T-helper 22 cell (primary cell): ENCODE measurements at places on chromosomes 6 and 20.
A peak's percentile ranks its signal among the peaks of the same experiment; 100 is the strongest.

- no peak for DNase-seq
These were observed 644.3 kb downstream of the HDGFL1 start for GRCh38 chr6:23213651-23214050.

DNA sequence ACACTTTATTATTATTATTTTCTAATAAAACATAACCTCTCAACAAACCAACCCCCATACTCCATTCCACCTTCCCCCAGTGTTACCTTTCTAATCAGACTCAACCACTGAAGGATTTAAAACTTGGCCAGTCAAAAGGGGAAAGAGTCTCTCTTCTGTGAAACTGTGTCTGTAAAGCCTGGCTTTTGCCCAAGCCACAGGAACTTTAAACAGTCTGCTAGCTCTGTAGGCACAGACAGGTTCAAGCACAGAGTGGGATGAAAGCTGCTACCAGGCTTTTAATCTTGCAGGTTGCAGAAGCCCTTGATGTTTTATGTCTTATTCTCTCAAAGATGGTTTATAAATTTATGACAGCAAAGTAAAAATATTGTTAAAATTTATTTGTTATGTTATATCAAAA lies 585.7 kb downstream of the TENT5A start:
- DNase-seq: no peak

GRCh38 chr20:33337119-33337518 lies 54.1 kb downstream of the BPIFB1 start:
- no peak for DNase-seq

DNA sequence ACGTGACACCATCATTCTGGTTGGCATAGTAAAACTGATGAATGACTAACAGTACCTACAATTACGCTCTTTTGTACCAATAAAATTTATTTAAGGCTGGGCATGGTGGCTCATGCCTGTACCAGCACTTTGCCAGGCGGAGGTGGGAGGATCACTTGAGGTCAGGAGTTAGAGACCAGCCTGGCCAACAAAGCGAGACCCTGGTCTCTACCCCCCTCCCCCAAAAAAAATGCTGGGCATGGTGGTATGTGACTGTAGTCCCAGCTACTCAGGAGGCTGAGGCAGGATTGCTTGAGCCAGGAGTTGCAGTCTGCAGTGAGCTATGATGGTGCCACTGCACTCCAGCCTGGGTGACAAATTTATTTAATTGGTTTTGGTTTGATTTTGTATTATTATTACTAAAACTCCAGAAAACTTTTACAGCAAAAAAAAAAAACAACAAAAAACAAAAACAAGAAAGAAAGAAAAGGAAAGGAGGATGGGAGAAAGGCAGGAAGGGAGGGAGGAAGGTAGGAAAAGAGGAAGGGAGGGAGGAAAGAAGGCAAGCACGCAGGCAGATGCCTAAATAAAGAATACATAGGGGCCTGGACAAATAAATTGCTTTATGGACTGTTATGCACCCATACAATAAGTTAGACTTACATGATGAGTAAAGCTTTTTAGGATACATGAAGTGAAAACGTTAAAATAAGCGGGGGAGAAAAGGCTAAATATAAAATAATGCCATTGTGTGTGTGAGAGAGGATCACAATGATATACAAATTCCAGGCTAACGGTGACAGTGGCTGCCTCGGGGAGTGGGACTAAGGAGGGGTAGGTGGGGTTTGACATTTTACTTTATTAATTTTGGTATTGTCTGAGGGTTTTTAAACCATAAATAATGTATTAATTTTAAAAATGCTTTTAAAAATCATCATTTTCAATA lies 682 bp upstream of the ZSCAN9 start:
- no peak for DNase-seq

- peak; percentile 51 for DNase-seq
These were observed 37.1 kb downstream of the PPP1R16B start for GRCh38 chr20:38842558-38842981.

DNA sequence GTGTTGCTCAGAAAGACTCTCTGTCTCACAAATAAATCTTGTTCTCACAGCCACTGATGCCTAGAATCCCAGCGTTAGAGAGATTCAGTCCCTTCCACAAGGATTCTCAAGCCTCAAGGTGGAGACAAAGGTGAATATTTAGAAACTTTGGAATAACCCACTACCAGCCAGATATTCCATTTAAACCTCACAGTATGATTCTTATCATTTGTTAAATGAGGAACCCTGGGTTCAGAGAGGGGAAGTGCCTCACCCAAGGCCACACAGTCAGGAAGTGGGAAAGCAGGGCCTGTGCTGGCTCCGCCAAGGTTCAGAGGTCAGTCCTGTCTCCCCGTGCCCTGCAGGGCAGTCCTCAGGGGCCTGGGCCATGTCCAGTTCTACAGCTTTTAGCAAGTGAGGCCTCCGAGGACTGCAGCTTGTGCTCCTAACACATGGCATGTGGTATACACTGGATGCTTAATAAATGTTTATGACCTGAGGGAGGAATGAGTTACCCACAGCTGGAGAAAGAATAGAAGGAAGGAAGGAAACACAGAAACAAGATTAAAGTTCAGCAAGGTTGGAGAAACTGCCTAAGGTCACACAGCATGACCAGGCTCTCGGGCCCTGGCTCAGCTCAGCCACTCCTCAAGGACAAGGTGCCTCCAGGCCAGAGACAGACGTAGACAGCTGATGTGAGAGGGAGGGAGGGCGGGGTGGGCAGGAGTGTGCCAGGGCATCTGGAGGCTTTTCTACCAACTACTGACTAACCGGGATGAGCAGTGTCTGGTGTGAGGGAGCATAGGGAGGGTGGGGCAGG lies 3.9 kb upstream of the TGM2 start:
- no peak for DNase-seq

GRCh38 chr20:34165018-34165619 lies 53.1 kb upstream of the EIF2S2 start:
- DNase-seq: no peak

DNA sequence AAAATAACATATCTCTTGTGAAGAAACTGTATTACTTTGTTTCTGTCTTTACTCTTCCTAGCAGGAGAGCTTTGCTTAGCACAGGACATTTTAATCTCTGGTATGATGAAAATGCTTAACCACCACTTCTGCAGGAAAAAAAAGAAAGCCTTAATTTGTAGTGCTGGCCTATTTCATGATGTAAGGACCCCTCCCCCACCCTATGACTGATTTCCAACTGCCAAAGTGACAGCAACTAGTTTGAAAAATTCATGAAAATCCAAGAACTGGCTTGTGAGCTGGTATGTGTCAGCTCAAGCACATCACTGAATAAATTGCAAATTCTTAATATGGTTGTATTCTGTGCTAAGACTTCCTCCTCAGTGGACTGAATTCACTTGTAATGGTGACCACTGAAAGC lies 125.3 kb downstream of the REV3L start:
- DNase-seq: no peak

DNA sequence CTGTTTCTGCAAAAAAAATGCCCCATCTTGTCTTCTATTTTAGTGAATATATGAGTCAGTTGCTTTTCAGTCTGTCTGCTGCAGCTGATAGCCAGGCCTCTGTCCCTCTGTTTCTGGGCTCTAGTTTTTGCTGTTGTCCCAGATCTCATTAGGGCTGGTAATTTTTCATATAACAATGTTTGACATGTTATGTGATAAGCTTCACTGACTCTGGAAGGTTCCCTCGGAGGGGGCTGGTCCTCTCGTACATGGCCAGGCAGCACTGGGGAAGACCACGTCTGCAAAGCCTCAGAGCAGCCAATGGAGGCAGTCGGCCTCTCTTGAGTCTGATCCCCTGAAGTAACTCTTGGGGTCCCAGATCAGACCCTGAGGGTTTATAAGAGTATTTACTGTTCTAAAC lies 223.8 kb downstream of the THBS2 start:
- no peak for DNase-seq

DNA sequence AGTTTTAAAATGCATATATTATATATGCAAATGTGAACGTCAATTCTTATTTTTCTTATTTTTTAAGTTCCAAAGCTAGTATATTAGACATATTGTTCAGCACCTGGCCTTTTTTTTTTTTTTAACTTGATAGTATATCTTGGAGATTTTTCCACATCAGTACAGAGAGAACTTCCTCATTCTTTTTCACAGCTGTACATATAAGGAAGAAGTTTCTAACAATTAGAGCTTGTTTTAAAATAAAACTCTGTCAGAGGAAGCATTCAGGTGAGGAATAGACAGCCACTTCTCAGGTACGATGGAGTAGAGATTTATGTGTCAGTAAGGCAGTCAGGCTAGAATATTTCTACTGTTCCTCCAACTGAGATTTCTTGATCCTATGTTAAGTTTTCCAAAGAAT lies 233.1 kb upstream of the SUPT3H start:
- no peak for DNase-seq

DNA sequence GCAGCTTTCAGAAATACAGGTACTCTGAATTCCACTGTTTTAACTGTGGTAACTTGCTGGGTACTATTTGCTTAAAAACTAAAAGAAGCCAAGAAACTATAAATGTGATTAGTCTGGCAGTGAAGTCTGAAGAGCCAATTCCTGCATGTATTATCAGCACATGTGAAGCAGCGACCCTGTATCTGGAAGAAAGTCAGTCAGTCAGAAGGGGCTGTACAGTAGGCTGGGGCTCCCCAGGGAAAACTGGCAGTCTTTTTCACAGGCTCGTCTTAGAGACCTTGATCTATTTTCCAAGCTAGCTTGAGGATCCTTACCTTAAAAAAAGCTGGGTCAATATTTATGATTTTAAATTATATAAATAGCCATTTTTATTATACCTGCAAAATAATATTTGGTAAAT lies 104.9 kb downstream of the PDSS2 start:
- no peak for DNase-seq

DNA sequence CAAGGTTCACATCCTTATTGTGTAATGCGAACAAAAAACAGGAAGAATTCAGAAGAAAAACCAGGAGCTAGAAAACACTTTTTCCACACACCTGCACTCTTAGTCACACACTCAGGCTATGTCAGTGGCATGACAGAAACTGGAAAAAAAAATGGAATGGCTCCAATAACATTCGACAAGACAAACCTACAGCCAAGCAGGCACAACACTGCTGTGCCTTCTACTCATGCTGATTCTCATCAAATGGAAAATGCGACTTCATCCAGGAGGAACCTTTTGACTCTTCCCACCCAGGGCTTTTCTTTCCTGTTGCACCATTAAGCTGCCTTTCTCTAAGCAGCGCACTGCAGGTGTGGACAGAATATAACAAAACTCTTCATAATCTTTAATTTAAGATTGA lies 163.2 kb upstream of the BTBD3 start:
- DNase-seq: no peak

GRCh38 chr6:27025351-27025750 lies 222.2 kb upstream of the PRSS16 start:
- no peak for DNase-seq

DNA sequence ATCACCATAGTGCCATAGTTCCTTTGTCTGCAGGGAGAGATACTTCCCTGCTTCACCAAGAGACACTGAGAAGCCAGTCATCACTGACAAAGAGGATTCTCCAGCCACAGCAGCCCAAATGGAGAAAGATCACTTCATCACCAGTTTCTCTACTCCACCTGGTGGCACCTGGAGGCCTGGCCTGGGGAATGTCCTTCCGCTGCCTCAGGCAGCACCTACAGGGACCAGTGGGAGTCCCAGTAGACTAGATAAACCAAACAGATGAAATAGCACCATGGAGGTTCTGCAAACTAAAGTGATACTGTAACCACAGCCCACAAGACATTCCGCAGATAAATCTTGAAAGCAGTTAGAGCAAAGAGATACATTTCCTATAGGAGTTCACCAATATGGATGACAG lies 266.5 kb downstream of the C6orf118 start:
- no peak for DNase-seq

GRCh38 chr6:53987522-53987888 lies 123.7 kb upstream of the MLIP start:
- DNase-seq: no peak

DNA sequence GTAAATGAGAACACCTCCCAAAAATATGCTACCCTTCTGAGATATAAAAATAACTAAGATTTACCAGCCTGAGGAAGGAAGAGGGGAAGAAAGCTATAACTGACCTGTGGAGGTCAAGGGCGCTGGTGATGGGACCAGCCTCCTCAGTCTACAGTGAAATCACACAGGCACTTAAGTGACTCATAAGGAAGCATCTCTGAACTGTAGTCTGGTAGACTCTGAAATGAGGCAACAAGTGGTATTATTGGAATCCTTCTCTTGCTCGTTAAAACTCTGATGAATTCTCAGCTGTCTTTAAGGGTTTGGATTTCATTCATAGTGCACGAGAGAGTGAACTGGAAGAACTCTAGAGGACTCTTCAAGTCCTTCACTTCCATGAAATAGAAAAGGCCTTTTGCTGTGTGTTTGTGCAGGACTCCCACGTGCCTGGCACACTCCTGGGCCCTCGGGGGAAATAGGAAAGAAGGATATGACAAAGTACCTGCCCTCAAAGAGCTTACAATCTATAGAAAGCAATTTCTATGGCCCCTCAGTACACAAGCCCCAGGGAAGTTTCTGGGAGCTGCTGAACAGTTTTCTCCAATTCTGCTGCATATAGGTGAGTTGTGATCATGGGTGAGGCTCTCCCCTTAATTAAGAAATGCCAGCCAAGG lies 231.8 kb upstream of the RREB1 start:
- no peak for DNase-seq

GRCh38 chr6:33880766-33881165 lies 77.0 kb upstream of the MLN start:
- DNase-seq: no peak

DNA sequence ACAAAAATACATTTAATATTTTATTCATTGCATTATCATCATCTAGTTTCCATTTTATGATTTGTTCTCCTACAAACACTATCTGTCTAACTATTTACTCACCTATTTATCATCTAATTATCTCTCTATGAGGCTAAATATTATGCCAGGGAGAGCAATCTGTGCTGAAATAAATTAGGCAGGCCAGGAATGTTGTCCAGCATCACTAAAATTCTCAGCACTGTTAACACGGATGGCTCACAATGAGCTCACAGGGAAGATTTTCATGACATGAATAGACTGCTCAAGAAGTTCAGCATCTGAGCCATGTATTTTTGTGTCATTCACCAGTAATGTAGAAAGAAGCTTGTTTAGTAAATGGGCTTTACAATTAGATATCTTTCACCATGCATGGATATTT lies 1277.2 kb downstream of the GRIK2 start:
- DNase-seq: no peak

DNA sequence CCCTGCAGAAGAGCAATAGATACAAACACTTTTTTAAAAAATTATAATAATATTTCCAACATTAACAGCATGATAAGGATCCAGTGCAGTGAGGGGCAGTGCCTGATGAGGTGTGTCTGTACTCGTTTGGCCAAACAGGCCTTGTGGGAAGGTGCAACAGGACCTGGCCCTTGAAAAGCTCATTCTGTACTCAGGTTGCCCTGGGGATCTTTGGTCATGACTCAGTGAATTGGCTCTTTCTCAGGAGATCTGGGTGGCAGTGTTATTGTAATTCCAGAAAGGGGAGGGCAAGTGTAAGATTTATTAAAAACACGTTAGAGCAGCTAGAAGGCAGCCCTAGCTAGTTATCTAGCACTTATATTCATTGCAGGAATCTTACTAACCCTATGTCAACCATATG lies 2.9 kb upstream of the SPINT3 start:
- no peak for DNase-seq

GRCh38 chr6:129607581-129608186 lies 102.3 kb downstream of the ARHGAP18 start:
- DNase-seq: no peak
